Brain microvascular endothelial cell (primary cell): ENCODE measurements at places on chromosomes 2 and 18.

- DNase-seq, result no peak
Measured at GRCh38 chr2:19137433-19137832, 221.0 kb downstream of the OSR1 start.

GRCh38 chr2:237669628-237670392, 42.4 kb downstream of the LRRFIP1 start:
- DNase-seq, result peak; percentile 93

- peak; percentile 18 for DNase-seq
Measured at GRCh38 chr2:134375935-134376334, 122.1 kb downstream of the MGAT5 start.

DNA sequence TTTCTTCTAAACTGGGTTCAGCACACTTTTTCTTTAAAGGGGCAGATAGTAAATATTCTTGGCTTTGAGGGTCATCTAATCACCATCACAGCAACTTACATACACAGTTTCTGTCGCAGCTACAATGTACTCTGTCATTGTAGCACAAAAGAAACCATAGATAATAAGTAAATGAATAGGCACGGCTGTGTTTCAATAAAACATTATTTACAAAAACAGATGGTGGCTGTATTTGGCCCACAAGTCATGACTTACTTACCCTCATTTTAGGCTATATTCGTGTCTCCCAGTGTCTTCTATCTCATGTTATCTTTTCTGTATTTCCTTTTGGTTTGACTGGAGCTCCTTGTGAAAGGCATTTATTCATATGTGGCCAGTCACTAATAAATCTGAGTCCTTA, 168.3 kb downstream of the MAP2 start:
- DNase-seq, result no peak

- no peak for DNase-seq
Measured at GRCh38 chr2:107607054-107607453, 219.6 kb upstream of the RGPD4 start.

- no peak for DNase-seq
Measured at GRCh38 chr2:162025121-162025911, 48.7 kb downstream of the DPP4 start.

DNA sequence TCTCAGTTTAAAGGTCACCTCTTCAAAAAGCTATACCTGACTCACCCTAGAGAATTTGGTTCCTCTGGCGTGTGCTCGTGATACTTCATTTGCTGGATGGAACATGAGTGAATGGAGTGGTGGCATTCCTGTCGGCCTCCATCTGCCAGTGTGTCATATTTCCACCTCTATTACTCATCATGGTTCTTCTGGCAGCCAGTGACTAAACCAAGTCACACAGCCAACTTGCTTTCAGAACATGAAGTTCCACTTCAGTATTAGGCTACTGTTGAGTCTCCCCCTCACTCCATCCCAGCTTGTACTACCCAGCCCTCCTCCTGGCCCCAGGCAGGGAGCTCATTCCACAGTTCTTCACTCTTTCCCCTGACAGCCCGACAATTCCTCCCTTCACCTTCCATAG, 169.8 kb downstream of the MREG start:
- DNase-seq, result peak; percentile 88

- DNase-seq, result no peak
Measured at GRCh38 chr2:204573221-204573620, 27.9 kb downstream of the PARD3B start.

DNA sequence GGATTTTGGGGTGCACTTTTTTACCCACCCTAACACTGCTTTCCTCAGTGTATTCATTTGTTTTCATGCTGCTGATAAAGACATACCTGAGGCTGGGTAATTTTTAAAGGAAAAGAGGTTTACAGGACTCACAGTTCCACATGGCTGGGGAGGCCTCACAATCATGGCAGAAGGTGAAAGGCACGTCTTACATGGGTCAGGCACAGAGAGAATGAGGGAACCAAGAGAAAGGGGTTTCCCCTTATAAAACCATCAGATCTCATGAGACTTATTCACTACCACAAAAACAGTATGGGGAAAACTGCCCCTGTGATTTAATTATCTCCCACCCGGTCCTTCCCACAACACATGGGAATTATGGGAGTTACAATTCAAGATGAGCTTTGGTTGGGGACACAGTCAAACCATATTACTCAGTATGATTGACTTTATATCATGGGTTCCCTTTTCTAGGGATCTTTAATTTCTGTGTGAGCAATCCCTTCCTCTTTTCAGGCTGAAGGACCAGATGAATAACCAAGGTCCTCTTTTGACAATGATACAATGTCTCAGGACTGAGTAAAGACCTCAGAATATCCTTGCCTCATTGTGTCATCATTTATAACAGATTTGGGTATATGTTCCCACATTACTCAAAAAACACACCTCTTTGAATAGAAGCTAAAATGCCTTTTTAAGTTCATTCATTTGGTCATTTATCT, 100.1 kb upstream of the TRIB2 start:
- no peak for DNase-seq

DNA sequence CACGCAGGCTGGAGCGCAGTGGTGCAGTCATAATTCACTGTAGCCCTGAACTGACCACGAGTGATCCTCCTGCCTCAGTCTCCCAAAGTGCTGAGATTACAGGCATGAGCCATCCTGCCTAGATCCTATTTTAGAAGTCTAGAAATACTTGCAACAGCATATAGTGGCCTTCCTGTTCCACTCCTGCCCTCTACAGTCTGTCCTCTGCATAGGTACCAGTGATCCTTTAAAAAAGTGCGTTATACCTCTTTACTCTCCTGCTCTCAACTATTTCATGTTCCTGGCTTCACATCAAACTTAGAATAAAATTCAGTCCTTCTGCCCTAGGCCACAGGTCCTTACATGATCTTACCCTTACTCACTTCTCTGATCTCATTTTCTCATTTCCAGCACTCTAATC, 6.0 kb downstream of the COMMD1 start:
- DNase-seq, result no peak

DNA sequence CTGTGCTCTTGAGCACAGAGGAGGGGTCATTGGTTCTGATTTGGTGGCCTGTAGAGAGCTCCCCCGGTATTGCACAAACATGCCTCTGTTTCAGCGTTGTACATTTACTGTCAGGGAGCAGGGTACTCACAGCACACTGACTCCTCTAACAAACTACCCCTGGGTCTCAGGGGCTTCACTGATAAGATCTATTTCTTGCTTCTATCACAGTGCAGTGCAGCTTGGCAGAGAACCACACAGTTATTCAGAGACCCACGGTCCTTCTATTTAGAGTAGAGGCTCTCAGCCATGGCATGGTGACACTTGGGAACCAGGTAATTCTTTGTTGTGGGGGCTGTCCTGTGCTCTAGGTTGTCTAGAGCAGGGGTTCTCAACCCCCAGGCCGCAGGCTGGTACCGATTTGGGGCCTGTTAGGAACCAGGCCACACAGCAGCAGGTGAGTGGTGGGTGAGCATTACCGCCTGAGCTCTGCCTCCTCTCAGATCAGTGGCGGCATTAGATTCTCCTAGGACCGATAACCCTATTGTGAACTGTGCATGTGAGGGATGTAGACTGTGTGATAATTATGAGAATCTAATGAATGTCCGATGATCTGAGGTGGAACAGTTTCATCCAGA, 133.4 kb upstream of the MYCN start:
- no peak for DNase-seq

DNA sequence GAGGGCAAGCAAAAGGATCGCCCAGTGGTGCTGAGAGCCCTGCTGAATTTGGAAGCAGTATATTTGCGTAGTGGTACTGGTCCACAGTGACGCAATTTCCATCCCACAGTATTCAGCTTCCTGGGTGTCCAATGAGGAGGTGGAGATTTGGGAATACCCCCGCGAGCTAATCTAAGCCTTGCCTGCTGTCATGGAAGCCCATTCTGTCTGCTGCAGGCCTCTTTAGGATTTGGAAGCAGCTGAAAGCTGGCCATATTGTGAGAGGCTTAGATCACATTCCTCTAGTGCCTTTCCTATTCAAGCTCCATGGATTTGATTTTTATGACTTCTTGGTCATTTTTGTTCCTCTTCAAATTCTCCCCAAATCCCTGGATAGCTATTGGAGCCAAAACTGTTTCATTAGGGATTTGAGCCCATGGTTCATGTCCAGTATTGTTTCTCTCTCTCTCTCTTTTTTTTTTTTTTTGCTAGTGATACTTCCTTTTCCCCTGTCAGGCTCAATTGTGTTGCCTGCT, 22.3 kb upstream of the DYNC2LI1 start:
- no peak for DNase-seq

DNA sequence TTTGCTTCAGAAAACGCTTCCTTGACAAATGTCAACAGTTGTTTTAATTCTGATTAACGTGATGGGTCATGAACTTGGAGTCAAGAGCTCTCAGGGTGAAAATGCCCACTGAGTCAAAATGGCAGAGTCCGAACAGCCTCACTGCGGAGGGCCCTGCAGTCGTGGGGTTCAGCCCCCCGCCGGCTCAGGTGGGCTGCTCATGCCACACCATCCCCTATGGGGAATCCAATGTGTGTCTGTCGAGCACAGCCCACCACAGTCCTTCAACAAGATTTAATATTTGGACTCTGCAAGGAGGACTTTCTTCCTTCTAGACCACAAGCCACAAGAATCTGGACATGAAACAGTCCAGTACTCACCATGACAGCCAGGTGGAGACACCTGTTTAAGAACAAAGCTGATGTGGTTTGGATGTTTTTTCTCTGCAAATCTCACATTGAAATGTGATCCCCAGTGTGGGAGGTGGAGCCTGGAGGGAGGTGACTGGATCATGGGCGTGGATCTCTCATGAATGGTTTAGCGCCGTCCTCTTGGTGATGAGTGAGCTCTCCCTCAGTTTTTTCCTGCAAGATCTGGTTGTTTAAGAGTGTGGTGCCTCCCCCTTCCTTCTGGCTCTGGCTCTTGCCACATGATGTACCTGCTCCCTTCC, 201.0 kb downstream of the NDUFA10 start:
- no peak for DNase-seq
